ENCODE measurements at places on chromosomes 13 and 19.
A peak's percentile ranks its signal among the peaks of the same experiment; 100 is the strongest.

DNA sequence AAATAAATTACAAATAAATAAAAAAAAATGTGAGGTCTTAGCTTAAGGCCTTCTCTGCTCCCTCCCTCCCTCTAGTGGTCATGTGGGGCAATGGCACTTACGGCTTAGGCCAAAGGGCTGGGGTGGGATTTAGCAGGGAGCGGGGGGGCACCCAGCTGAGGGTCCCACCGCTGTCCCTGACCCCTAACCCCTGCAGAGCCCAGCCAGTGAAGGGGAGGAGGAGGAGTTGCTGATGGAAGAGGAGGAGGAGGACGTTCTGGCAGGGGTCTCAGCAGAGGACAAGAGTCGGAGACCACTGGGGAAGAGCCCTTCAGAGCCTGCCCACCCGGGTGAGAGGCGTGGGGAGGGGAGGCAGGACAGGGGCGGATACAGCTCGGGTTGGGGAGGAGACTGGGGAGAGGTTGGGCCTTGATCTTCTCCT, 9.3 kb downstream of the MPND start:
- DNase-seq, result peak; percentile 56

GRCh38 chr19:6030214-6030507, 52.2 kb upstream of the RANBP3 start:
- DNase-seq, result peak; percentile 57

GRCh38 chr13:44283600-44283999, 90.0 kb upstream of the SERP2 start:
- no peak for DNase-seq

GRCh38 chr13:77437267-77437666, 98.2 kb upstream of the SCEL start:
- no peak for DNase-seq

DNA sequence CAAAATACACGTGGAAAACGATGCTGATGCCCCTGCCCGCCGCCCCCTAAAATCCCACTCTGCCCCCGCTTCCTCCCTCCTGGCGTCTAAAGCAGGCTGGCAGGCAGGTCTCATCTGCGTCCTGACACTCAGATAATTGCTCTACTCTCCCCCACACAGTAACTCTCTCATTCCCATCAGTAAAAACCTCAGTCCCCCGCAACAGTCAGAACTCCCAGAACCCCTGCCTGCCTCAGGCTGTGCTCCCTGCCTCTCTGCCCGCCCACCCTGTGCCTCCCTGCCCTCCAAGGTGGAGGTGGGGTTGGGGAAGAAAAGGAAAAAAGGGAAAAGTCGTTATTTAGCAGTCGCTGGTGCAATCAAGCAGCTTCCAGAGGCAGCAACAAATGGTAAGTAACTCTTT, 473.7 kb downstream of the EFNB2 start:
- no peak for DNase-seq

- no peak for DNase-seq
Measured at GRCh38 chr13:32737111-32737571, 150.9 kb downstream of the PDS5B start.

GRCh38 chr13:61406275-61406674, 9.4 kb downstream of the PCDH20 start:
- DNase-seq, result no peak

GRCh38 chr19:45766869-45767346, 2.1 kb downstream of the SIX5 start:
- peak; percentile 15 for DNase-seq

GRCh38 chr13:40026174-40026585, 370.7 kb downstream of the COG6 start:
- no peak for DNase-seq

- no peak for DNase-seq
Measured at GRCh38 chr19:24069905-24070657, 16.9 kb upstream of the ZNF254 start.

- no peak for DNase-seq
Measured at GRCh38 chr13:29716493-29716892, 121.0 kb upstream of the SLC7A1 start.

- peak; percentile 24 for DNase-seq
Measured at GRCh38 chr13:44331446-44331845, 42.2 kb upstream of the SERP2 start.

- DNase-seq, result no peak
Measured at GRCh38 chr19:4279530-4280422, 710 bp downstream of the SHD start.

GRCh38 chr13:55788548-55788947, 1352.2 kb upstream of the PRR20A start:
- no peak for DNase-seq

DNA sequence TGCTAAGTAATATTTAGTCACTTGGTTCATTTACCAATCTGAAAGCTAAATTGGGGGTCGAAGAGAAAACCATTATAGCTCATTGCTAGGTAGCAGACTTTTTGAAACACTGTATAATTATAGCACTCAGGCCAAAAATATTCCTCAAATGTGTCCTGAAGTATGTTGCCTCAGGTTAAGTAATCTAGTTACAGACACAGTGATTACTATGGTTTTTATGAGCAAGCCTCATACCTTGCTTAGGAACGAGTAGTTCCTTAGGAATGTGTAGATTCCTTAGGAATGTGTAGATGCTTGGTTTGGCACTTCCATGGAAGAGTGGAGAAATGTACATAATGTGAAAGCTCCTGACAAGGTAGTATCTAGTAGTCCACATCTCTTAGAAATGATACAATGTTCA, 387.5 kb downstream of the LMO7 start:
- DNase-seq, result peak; percentile 84

DNA sequence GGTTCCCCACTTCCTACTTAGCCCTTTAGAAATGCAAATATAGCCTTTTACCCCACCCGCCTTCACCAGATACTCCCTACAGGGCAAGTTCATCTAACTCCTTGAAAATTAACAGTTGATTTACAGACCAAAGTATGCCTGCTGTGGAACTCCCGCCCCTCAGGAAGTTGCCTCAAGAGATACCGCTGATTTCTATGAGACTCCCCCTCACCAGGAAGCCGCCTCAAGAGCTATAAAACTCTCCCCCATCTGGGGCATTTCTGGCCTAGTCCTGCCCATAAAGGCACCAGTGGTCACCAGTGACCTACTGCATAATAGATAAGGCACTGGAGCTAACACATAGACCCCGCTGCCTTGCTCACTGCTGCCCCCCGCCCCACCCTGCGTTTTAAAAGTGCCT, 201.7 kb upstream of the UBL3 start:
- no peak for DNase-seq

GRCh38 chr13:106056851-106057250, 478.6 kb downstream of the EFNB2 start:
- no peak for DNase-seq

- DNase-seq, result peak; percentile 61
Measured at GRCh38 chr13:50712881-50713280, 130.6 kb downstream of the DLEU7 start.

GRCh38 chr19:43807651-43808050, 5.4 kb upstream of the LYPD5 start:
- no peak for DNase-seq

GRCh38 chr19:31818798-31819105, 469.5 kb upstream of the TSHZ3 start:
- no peak for DNase-seq

DNA sequence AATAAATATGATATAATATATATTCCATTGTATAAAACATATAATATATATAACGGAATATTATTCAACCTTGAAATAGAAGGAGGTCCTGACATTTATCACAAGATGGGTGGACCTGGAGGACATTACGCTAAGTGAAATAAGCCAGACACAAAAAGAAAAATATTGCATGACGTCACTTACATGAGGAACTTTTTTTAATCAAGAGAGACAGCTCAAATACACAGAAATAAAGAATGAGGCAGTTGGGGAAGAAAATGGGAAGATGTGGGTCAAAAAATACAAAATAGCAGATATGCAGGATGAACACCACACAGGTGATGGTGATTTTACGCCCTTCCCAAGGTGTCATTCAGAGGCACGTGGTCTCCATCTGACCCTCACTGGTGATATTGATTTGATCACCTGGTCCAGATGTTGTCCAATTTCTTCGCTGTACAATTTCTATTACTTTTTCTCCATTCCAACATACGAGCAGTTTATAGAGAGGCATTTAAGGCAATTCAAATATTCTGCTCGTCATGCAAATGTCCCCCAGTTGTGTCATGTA, 513 bp upstream of the ZNF317 start:
- no peak for DNase-seq

DNA sequence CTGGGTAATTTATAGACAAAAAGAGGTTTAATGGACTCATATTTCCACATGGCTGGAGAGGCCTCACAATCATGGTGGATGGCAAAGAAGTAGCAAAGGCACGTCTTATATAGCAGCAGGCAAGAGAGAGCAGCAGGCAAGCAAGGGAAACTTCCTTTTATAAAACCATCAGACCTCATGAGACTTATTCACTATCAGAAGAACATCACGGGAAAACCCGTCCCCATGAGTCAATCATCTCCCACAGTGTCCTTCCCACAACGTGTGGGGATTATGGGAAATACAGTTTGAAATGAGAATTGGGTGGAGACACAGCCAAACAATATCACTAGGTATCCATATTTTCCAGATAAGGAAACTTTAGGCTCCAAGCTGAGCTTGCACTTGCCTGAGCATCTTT, 9.5 kb upstream of the CYP2B6 start:
- DNase-seq, result no peak

- no peak for DNase-seq
Measured at GRCh38 chr19:58563823-58564222, 5.4 kb upstream of the UBE2M start.

GRCh38 chr19:33281296-33281926, 20.9 kb downstream of the CEBPA start:
- DNase-seq, result no peak

- DNase-seq, result no peak
Measured at GRCh38 chr19:18384775-18385174, 1.2 kb upstream of the GDF15 start.

- no peak for DNase-seq
Measured at GRCh38 chr13:96844195-96844594, 150.1 kb downstream of the OXGR1 start.

DNA sequence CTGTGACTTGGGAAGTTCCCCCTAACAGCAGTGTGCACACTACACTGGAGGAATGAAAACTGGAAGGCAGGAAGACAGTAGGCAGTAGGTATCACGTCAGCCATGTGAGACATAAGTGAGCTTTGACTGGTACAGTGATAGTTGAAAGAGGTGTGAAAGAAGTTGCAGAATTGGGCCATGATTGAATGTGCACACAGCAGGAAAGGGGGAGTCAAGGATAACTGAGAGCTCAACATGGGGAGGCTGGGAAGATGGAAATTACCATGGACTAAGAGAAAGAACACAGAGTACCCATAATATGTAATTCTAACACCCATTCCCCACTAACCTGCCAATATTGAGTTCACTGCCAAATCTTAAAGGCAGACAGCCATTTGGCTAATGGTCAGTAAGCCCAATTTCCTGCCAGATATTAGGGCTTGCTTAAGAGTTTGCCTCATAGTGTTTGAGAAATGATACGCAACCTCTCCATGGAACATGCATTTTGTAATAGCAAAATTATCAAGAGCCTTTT, 321.7 kb downstream of the DCT start:
- DNase-seq, result no peak

- no peak for DNase-seq
Measured at GRCh38 chr13:31894931-31895330, 136.6 kb upstream of the FRY start.

DNA sequence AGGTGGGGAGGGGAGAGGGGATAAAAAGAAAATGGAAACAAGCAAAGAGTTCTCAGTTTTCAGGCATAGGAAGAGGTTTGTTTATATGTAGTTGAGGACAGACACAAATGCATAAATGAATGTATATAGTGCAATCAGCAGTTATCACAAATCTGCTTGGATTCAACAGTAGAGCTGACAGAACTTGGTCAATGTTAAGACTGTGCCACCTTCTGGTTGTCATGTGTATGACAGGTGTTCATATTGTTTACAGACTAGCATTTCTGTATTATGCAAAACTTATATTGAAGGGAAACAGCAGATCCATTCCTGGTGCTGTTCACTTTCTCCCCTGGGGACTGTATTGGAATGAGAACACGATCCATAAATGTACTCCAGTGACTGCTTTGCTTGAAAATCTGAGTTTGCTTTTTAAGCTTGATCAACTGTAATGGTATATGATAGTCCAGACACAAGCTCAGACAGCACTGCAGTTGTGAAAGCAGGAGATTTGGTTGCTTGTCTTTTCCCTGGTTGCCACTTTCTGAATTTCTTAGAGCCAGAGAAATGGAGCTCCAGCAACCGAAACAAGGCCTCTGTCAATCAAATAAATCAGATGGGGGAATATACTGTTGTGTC, 319.5 kb upstream of the OBI1 start:
- peak; percentile 52 for DNase-seq

GRCh38 chr19:48455171-48455907, at the start of gene KCNJ14:
KCNJ14 (plus strand) TSS chr19:48455574; CDS start chr19:48461725, 6,151 bp downstream.
- no peak for DNase-seq

- no peak for DNase-seq
Measured at GRCh38 chr19:56026769-56027168, 40.2 kb downstream of the NLRP5 start.

DNA sequence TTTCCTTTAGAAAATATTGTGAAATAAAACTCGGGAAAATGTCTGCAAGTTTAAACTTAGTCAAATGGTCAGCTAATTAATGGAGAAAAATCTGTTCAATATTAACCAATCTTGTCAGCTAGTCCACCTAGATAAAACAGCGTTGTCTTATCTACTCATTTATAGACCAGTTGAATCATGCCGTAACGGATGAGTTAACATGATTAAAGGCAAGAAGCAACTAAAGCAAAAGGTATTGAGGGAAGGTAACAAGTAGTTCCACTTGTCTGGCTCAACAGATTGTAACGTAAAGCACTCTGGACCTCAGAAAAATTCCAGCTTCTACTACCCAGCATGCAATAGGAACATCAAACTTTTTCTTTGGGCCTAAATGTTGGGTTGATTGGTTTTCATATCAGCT, 958.2 kb downstream of the DIAPH3 start:
- DNase-seq, result no peak

DNA sequence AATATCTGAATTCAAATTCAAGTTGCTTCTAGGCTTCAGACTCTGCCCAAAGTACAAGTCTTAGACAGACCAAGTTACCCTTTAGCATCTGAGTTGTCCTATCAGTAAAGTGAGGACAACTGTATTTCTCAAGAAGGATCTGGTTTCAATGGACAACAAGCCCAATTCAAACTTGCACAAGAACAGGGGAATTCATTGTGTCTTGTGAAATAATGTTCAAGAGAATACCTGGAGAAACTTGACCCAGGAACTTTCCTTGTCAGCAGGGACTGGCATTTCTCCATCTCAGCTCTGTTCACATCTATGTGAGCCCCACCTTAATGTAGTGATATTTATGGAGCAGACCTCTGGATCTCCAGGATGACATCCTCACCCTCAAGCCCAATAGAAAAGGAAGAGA, 894.9 kb upstream of the SLC10A2 start:
- no peak for DNase-seq

- DNase-seq, result no peak
Measured at GRCh38 chr19:5593343-5594255, 25.8 kb upstream of the TINCR start.

- DNase-seq, result no peak
Measured at GRCh38 chr13:26222520-26223046, 469 bp upstream of the RNF6 start.

- no peak for DNase-seq
Measured at GRCh38 chr13:107977071-107977574, 238.2 kb downstream of the LIG4 start.
